ENCODE measurements at places on chromosomes 5 and 9.

DNA sequence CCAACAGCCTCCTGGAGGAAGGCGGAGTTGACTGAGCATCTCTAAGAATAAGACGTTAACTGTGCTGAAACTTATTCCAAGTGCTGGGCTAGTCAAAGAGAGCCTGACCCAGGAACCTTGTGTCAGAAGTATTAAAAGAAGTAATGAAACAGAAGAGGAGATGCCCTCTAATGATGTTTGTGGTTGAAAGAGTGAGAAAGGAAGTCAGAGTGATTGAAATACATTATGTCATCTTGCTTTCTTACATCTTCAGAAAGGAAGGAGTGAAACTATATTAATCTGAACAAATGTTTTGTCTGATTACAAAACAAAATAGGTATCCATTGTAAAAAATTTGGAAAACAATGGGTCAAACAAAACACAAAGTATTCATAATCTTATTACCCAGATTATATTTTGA lies 460.7 kb downstream of the NTRK2 start:
- DNase-seq, result no peak

- no peak for DNase-seq
Observed at GRCh38 chr5:57360871-57361270, 121.7 kb downstream of the ACTBL2 start.

DNA sequence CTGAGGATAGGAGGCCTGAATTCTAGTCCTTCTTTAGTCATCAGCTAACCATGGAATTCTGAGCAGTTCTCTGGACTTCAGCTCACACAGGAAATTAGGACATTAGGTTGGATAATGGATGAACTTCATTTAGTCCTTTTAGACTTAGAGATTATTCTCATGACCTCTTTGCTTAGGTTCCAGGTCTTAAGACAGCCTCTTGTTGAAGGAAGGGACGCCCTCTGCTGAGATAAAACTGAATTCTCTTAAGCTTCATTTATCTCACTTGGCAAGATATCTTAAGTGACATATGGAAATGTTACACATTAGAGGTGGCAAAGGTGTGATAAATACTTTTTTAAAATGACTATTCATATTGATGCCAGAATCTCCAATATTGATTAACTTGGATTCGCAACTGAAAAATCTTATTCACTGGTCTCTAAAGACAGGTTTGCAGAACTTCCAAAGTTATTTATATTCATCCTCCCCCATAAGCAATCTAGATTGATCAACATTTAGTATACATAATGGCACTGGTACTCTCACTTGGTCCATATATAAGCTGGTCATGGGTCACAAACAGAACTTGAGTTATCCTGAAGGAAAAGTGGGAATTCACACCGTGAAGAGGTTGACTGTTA lies 16.9 kb upstream of the ZNF366 start:
- DNase-seq, result no peak

GRCh38 chr5:59272809-59273427 lies 620.6 kb downstream of the PDE4D start:
- DNase-seq, result no peak

DNA sequence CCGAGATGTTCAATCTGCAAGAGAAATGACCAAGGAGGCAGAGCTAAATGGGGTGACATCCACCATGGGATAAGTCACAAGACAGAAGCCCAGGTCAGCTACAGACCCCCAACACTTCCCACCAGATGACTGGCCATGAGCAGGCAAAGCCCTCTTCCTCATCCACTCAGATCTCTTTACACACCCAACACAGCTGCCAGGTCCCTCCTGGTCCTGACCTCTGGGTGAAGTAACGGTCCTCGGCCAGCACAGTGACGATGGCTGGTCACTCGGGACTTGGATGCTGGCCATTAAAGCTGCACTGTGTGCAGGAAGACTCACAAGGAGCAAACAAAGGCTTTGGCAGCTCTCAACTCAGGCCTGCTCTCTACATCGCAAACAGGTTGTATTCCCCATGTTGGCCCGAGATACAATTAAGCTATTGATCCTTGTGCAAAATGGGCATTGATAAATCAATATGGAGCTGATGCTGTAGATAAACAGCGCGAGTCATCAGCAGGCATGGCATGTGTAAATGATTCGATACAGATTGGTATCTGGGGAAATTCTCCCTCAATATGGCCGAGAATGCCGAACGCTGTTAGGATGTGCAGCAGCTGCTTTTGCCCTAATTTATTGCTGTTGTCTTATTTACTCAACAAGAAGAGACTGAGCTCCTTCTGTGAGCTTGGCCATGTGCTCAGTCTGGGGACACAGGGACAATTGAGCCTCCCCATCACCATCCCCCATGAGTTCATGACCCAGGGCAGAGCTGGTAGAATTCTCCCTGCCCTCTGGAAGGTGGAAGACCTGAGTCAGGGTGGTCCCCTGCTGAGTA lies 98.7 kb downstream of the C5orf15 start:
- DNase-seq, result no peak

DNA sequence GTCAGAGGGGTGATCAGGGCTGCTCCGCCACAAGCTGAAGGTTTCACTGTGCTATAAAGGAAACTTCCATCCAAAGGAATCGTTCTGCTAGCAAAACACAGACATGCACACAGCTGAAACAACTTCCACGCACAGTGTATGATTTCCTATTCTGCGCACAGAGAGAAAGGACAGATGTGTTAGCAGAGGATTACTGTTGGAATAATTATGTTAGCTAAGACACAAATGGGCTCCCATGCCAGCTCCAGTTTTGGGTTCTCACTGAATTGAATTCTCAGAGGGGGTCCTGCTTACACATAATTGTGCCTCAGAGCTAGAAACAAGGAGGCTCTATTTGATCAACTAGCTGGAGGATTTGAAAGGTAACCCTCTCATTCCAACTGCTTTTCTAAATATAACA lies 352.4 kb downstream of the IRX2 start:
- no peak for DNase-seq

- DNase-seq, result no peak
Observed at GRCh38 chr5:57094753-57095683, 78.8 kb upstream of the GPBP1 start.

GRCh38 chr9:134680393-134681060 lies 38.9 kb downstream of the COL5A1 start:
- no peak for DNase-seq

- DNase-seq, result no peak
Observed at GRCh38 chr5:134833340-134834032, 12.3 kb upstream of the C5orf24 start.

DNA sequence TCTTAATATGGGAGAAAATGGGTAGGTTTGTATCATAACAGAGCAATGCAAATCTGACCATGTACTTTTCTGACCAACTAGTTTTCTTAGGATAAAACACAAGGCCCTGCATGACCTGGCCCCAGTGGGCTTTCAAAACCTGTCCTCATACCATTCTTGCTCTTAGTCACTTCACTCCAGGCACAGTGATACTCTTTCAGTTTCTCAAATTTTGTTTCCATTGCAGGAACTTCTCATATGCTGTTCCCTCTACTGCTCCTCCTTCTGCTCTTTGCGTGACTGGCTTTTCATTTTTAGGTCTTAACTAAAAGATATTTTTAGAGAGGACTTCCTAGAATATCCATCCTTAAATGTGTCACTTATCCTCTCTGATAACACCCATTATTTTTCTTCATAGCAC lies 112.4 kb downstream of the INIP start:
- DNase-seq, result no peak

DNA sequence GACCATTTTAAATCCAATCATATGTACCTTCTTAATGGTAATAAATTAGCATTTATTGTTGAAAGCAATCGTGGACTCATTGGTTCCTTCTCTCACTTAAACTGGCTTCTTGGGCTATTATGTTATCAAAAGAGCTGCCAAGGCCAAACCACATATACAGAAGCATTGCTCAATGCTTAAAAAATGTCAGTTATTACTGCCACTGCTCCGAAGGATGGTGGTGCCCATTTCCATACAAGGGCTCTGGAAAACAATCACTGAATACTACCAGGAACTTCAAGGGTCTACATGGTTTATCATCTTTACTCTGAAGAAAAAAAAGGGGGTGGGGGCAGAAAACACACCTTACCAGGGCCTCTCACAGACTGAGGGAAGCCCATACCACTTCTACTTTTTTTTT lies 104.3 kb downstream of the GNAQ start:
- no peak for DNase-seq

DNA sequence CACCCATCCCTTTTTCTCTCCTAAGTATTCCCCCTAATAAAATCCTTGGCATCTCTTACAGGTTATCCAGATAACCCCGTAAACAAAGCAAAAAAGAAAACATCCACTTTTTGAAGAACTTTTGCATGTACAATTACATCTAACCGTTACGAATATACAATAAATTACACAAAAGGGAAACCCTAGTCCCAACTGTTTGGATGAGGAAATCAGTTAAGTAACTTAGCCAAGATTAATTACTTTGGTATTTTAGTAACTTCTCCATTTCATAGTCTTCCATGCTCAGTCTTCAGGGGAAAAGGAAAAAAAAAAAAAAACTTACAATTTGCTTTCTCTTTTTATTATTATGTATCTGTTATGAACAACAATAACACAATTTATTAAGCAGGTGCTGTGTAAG lies 212.9 kb downstream of the ACTL7B start:
- DNase-seq, result no peak

DNA sequence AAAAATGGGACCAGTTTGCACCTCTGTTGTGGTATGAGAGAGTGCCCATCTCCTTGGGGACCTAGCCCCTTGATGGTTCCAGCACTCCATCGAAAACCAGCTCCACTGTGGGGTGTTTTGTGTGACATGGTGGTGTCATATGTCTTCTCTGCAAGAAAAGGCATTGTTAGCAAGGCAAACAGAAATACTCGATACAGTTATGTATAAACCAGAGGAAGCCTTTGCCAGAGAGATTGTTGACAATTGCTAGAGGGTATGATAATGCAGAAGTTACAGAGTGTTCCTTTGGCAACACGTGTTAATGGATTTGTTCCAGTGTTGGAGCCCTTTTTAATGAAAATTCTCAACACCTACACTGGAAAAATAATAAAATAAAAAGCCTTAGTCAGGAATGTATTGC lies 270.4 kb upstream of the DMRT1 start:
- no peak for DNase-seq

DNA sequence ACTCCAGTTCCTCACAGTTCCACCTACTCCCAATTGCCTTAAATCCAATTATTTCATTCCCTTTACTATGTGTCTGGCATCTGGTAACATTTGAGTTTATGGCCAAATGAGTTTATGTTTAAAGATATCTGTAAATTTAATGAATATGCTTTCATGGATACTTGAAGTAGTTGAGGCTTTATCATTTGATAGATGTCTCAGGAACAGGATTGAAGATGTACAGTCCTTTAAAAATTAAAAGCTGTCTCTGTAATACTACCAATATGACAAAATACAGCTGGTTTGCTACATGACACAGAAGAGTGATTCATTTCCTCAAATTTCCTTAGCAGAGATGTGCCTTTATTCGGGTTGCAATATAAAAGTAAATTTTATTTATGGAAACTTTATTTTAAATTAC lies 2326.0 kb upstream of the ACO1 start:
- no peak for DNase-seq

Measured in NCI-H187 (cell line).